ENCODE measurements at places on chromosomes 6 and 20. TPM values are rescaled to one million over a fixed set of nuclear protein-coding genes. Genes with fewer than 3 reads are reported as not detected.

The PNPLA1 gene
- not detected for polyA plus RNA-seq

The DDRGK1 gene
- polyA plus RNA-seq, result 69.6 TPM

The NKX2-2 gene
- not detected for polyA plus RNA-seq

The TRIM15 gene
- polyA plus RNA-seq, result not detected

The FLRT3 gene
- polyA plus RNA-seq, result 12.9 TPM
